CD4-positive, alpha-beta T cell treated with Interleukin-6 at 100 ng/mL for 8 hours (primary cell): ENCODE measurements at places on chromosomes 12 and 14.

DNA sequence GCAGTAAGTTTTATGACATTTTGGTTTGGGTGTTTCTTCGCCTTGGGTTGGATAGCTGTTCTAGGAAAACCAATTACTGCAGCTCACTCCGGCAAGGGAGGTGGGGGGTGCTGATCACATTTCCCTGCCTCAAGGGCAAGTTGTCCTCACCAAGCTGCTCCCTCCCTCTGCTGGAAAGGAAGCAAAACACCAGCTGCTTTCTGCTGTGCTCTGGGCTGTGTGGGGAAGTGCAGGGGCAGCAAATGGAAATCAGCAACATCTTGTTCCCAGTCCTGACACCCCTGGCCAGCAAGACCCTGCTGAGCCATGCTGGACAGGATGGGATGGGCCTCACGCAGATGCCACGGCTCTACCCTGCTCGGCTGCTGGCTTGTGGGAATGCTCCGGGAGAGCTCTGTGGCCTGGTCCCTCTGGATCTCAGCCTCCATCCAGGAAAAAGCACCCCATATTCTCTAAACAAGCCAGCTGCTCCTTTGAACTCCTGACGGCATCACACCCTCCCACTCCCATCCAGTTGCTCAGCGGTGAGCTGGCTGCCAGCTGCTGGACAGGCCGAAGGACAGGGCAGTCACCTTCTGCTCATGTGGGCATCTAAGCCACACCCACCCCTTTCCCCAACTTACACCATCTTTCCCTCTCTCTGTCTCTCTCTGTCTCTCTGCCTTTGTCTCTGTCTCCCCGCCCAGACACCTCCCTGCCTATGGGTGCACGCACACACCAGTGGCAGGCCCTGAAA lies 52.4 kb upstream of the EIF5 start:
- DNase-seq = no peak

- DNase-seq = no peak
Measured at GRCh38 chr14:36855396-36855795, 193.7 kb downstream of the PAX9 start.

GRCh38 chr12:111978545-111978944 lies 34.4 kb downstream of the TMEM116 start:
- no peak for DNase-seq

DNA sequence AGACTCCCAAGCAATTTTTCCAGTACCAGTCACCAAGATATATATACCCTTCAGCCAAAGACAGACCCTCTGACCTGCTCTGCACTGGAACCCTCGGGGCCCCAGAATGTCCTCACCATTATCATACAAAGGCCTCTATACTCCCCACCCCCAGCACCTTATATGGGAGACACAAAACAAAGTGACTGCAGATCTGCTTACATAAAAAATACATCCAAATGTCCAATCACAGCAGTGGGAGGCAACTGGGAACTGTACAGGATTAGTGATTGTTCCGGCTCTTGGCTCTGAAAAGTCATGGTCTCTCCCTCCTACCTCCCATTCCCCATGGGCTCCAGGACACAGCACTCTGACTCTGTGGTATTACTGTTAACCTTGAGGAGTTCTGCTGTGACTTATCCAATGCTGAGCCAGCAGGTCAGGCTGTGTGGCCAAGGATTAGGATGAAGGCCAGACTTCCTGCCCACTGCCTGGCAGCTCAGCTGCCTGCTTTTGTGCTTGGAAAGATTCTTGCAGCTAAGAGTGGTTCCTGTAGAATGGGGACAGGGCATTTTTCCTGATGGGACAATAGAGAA lies 13.7 kb downstream of the OXA1L start:
- no peak for DNase-seq

GRCh38 chr14:70472253-70473159 lies 20.5 kb downstream of the ADAM21 start:
- no peak for DNase-seq

DNA sequence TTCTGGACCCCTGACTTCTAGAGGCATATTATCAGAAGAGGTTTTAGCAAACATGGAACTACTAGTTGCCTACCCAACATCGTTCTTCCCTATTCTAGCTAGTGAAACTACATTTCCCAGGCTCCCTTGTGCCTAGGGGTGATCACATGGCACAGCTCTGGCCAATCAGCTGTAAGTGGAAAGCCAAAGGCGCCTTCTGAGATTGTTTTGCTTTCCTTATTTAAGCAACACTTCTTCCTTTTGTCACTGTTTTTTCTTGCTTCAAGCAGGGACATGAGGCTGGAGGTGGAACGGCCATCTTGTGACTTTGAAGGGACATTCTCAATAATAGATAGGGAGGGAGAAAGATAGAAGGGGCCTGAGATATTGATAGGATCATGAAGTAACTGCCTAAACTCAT lies 136.7 kb downstream of the ZNF664 start:
- DNase-seq = no peak

DNA sequence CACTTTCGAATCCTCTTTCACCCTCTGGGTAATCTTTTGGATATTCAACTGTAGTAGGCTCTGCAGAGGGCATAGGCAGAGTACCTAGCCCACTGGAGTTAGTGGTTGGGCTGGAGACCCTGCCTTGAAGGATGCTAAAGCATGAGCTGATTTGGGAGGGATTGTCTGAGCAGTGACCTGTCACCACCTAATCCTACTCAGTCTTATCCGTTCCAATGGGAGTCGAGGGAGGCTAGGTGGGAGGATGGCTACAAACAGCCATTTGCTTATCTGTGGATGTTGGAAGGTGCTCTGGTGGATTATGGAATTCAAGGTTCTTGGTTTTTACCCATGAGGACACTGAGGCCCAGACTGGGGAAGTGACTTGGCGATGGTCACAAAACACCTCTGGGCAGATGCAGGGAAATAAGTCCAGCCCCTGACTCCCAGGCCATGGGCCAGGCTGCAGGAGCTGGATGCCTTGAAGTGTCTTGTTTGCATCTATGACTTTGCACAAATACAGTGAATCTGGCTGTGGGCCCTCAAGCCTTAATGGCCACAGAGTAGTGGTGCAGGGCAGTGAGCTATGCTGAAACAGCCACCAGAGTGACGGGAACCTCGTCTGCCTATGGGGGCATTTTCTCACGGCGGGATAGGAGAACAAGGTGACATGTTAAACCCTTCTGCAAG lies 3.7 kb downstream of the KMT5A start:
- no peak for DNase-seq

- DNase-seq = no peak
Measured at GRCh38 chr12:114272071-114272470, 133.9 kb downstream of the TBX5 start.

DNA sequence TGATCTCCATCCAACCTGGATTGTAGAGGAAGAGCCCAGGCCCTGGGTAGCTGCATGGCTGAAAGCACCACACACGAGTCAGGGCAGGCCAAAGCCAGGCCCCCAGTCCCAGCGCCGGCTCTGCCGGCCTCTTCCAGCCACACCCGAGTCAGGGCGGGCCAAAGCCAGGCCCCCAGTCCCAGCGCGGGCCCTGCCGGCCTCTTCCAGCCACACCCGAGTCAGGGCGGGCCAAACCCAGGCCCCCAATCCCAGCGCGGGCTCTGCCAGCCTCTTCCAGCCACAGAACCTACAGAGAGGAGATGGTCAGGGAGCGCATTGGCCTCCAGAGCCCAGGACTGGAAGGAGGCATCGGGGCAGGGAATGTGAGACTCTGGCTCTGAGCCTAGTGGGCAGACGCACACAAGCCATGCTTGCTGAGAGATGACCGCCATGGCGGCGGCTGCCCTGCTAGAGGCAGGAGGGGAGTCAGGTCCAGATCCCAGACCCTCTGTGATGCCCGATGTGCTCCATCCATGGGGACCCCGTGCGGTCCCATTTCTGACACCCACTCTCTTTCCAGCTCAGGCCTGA lies 30.2 kb downstream of the BEGAIN start:
- no peak for DNase-seq

GRCh38 chr14:62162998-62163589 lies 400.9 kb downstream of the SNAPC1 start:
- DNase-seq = no peak

DNA sequence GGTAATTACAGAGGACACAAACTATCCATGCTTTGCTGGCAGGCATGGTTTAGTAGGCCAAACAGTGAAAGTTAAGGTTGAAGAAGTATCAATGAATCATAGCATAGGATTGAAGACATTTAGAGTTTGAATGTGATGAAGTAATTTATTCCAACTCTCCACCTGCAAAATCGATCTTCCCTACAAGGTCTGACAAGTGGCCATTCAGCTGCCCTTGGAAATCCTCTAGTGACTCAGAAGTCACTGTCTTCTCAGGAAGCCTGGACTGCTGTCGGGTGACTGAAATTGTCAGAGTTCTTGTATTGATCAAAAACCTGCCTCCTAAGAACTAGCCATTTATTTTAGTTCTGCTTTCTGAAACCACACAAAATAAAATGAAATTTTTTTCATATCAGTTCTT lies 17.7 kb upstream of the STXBP6 start:
- no peak for DNase-seq

GRCh38 chr14:83994020-83994419 lies 1535.9 kb upstream of the FLRT2 start:
- no peak for DNase-seq

DNA sequence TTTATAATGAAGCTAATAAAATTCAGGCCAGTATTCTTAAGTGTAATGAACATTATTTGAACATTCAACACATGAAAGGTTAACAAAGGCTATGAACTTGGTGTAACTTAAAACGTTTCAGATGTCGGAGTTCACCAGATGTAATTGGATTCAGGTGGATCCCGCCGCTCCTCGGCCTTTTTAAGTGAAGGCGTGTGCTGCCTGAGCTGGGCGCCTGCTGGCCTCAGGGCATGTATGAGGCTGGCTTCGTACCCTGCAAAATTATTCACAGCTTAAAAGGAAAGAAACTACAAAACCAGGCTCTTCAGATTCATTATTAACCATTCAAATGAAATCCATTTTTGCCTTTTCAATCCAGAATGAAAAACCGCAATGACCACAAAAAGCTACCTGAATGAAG lies 69.9 kb downstream of the WIF1 start:
- DNase-seq = no peak

- no peak for DNase-seq
Measured at GRCh38 chr12:46825591-46826414, at the start of gene SLC38A4. Gene SLC38A4 (minus strand): TSS chr12:46825997. CDS start chr12:46793071, 32,926 bp downstream.

DNA sequence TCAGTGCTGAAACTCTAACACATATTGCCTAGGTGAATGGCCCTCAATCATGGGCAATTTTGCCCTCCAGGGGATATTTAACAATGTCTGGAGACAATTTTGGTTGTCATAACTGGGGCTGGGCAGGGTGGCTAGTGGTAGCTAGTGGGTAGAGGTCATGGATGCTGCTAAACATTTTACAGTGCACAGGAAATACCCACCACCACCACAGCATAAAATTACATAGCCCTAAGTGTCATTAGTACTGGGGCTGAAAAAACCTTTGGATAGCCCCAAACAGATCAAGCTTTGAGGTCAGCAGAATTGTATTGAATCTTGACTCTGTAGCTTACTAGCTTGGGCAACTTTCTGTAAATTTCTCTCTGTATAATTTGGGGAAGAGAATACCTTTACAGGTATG lies 758.0 kb downstream of the BCL11B start:
- DNase-seq = no peak

DNA sequence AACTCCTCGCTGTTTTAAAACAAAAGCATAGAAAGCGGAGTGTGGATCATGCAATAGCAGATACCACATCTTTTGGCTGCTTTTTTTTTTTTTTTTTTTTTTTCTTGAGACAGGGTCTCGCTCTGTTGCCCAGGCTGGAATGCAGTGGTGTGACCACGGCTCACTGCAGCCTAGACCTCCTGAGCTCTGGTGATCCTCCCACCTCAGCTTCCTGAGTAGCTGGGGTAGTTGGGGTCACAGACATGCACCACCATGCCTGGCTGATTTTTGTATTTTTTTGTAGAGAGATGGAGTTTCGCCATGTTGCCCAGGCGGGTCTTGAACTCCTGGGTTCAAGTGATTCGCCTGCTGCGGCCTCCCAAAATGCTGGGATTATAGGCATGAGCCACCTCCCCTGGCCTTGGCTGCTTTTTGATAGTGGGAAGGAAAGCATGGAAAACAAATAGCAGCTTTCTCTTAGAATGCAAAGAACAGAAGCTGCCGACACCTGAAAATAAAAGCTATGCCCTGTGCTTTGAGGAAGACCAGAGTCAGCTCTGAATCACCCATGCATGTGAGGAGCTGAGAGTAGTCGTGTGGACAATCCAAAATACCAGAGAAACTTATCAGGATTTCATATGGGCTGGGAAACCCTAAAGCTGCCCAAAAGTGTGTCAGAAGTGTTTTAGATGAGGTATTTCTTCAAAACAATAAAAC lies 3.6 kb upstream of the ELK3 start:
- no peak for DNase-seq

- DNase-seq = no peak
Measured at GRCh38 chr14:105331575-105332349, 17.2 kb downstream of the PACS2 start.

GRCh38 chr12:57734591-57734990 lies 4.0 kb downstream of the AGAP2 start:
- no peak for DNase-seq

- DNase-seq = no peak
Measured at GRCh38 chr14:92952481-92953298, 29.7 kb downstream of the CHGA start.

DNA sequence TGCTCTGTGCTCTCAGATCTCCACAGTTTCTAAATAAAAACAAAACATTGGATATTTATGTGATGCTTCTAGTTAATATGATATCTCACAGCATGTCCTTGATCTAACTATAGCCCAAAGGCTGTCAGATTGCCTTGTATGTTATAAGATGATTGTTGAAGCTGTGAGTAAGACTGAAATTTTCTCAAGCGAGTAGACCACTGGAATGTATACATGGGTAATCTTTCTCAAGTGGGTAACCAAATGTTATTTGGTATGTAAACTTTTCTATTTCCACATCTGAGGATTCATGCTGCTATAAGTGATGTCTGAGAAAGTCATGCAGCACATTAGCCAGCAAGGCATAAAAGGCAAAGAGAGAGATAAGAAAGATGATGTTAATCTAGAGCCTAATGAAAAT lies 886.7 kb downstream of the NRXN3 start:
- DNase-seq = no peak

GRCh38 chr14:32786886-32787285 lies 151.8 kb upstream of the NPAS3 start:
- DNase-seq = no peak

GRCh38 chr12:77845831-77846230 lies 15.1 kb downstream of the NAV3 start:
- no peak for DNase-seq

DNA sequence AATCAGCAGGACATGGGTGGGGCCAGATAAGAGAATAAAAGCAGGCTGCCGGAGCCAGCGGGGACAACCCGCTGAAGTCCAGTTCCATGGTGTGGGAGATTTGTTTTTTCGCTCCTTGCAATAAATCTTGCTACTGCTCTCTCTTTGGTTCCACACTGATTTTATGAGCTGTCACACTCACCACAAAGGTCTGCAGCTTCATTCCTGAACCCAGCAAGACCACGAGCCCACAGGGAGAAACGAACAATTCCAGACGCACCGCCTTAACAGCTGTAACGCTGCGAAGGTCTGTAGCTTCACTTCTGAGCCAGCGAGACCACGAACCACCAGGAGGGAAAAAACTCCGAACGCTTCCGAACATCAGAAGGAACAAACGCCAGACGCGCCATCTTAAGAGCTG lies 2.8 kb upstream of the CNIH1 start:
- DNase-seq = no peak
